Psoas muscle (tissue), 8 donors: ENCODE measurements at places on chromosomes 2 and 18. TPM values are rescaled to one million over a fixed set of nuclear protein-coding genes. Genes with fewer than 3 reads are reported as not detected.

Gene ZSWIM2
- not detected for total RNA-seq

Gene TMEM237
- 15.4 TPM for total RNA-seq

Gene GPR75
- 0.79 TPM for total RNA-seq

Gene KRTCAP3
- total RNA-seq = not detected

Gene KCNF1
- not detected for total RNA-seq
